ENCODE measurements at places on chromosomes 6 and 20. TPM values are rescaled to one million over a fixed set of nuclear protein-coding genes. Genes with fewer than 3 reads are reported as not detected.

Gene PRR18
- total RNA-seq: not detected

Gene SLC17A3
- total RNA-seq: not detected

Gene POLR3F
- 10.5 TPM for total RNA-seq

Gene PXT1
- not detected for total RNA-seq

Gene QKI
- 114 TPM for total RNA-seq

Gene FAM83B
- 0.12 TPM for total RNA-seq

Gene IRF4
- under 0.01 TPM for total RNA-seq

Gene KCNK16
- total RNA-seq: not detected

Gene PRDM13
- under 0.01 TPM for total RNA-seq

Gene SCRT2
- total RNA-seq: not detected

Gene AKIRIN2
- 23.5 TPM for total RNA-seq

Gene CEP57L1
- total RNA-seq: 27.0 TPM

Gene DACT2
- not detected for total RNA-seq

Gene SPATA25
- total RNA-seq: 1.5 TPM

Gene NUS1
- total RNA-seq: 24.8 TPM

Gene PEX6
- total RNA-seq: 68.6 TPM

Gene EEF1A2
- total RNA-seq: 0.33 TPM

Gene PFDN6
- total RNA-seq: 42.8 TPM

Gene UNC93A
- total RNA-seq: not detected

Gene NR2E1
- not detected for total RNA-seq

Gene RAB44
- not detected for total RNA-seq

Gene COL19A1
- under 0.01 TPM for total RNA-seq

Gene TRERF1
- 7.2 TPM for total RNA-seq

Gene GRM1
- not detected for total RNA-seq

Gene TFAP2B
- total RNA-seq: 0.33 TPM

Gene ZSCAN31
- 19.7 TPM for total RNA-seq

Gene MPIG6B
- total RNA-seq: not detected

Gene FAM209B
- total RNA-seq: not detected

All from uterine smooth muscle cell (primary cell).